Choroid plexus epithelial cell (primary cell): ENCODE measurements at places on chromosomes 7 and 10.

GRCh38 chr7:158854681-158855081 is 1.7 kb upstream of the DYNC2I1 start:
- no peak for DNase-seq

DNA sequence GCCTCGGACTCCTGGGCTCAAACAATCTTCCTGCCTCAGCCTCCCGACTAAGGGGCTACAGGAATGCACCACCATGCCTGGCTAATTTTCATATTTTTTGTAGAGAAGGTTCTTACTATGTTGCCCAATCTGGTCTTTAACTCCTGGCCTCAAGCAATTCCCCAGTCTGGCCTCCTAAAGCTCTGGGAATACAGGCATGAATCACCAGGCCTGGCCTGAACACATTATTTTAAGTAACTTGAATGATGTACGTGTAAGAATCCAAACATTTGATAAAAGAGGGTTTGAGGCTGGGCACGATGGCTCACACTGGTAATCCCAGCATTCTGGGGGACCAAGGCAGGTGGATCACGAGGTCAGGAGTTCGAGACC is 13.0 kb upstream of the BAMBI start:
- peak; percentile 83 for DNase-seq

DNA sequence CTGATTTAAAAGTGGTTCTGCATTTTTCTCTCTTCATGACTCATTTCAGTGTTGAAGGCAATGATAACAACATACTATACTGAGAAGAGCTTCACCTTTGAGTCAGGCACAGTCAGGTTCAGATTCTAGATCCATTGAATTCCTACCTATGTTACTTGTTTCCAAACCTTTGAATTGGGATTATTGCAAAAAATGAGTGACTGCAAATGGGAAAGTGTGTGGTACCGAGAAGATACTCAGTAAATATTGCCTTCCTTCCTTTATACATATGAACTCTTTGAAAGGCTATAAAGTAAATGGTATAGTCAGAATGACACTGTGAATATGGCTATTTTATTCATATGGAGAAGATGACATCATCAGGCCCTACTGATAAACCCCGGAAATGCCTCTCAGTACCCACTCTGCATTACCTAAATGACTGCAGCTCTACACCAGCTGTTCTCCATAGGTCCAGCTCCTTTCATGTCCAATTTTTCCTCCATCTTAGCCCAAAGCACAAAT is 66.7 kb upstream of the FGL2 start:
- peak; percentile 35 for DNase-seq

DNA sequence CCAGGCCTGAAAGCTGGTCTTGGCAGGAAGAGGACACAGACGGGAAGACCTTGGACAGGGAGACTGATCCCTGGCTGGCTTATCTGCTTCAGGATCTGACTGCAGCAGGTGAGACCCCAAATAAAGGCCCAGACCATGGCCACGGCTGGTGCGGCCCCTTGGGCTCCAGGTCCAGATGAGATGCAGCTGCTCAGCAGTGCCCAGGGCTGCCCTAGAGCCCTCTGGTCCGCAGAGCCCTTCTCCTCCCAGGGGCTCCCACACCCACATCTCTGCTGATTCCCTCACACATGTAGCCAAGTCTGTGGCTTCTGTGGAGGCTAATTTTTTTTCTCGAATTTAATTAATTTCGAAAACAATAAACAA is 46.3 kb downstream of the VIPR2 start:
- no peak for DNase-seq

DNA sequence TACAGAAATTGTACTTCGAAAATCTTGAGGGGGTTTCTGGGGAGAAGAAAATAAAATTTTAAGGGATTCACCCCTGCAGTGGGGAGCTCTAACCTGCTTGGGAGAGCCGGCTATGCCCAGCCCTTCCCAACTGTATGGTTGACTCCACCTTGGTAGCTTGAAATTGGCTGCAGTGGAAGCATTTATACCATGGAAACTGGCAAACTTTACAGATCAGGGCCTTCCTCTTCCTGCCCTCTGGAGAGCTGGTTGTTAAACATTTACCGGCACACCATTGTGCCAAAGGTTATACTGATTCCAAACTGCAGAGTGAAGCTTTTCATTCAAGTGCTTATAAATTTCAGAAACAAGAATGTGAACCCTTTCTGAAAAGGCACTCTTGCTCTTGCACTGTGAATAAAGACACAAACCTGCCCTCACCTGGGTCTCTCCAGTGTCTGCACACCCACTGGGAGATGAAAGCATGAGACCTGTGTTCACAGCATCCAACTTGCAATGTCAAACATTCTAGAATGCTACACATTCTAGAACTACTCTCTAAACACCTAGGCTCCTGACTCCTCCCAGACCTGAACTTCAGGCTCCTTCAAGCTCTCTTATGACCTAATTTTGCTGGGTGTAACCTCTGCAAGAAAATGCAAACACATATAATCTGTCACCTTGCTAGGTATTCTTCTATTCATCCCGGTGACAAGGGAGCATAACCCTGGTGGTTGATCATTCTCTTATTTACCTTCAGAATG is 44.7 kb downstream of the ABLIM1 start:
- DNase-seq, result no peak

DNA sequence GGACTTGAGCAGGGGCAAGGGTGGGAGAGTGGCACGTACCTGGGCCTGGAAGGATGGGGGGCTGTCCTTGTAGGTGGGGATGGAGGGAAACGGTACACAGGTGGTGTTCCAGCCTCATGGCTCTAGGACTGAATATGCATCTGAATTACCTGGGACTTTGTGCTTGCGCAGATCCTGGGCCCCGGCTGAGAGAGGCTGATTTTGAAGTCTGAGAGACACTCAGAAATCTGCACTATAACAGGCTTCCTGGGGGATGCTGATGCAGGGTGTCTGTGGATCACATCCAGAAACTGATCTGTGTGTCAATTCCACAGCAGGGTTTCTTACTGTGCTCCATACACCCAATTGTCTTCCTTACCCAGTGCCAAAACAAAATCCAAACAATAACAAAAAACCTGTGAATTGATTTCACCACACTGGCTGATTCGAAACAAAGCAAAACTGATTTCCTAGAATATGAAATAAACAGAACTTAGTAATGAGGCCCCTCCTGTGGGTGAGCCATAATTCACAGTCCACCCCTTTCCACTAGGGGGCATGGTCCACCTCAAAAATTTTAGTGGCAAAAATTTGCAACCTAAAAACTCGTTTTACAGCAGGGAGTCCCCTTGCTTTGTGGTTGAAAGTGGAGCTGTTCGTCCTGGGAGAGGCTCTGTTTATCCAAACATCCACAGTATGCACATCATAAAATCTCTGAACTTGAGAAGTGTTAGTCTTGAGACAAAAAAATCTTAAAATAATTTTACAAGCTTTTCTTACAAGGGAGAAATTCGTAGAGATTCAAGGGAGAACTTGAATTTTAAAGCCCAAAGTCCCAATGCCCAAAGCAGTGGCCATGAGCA is 32.0 kb upstream of the PLEKHA1 start:
- peak; percentile 79 for DNase-seq

GRCh38 chr7:39702133-39702532 is 78.8 kb downstream of the RALA start:
- DNase-seq, result no peak

DNA sequence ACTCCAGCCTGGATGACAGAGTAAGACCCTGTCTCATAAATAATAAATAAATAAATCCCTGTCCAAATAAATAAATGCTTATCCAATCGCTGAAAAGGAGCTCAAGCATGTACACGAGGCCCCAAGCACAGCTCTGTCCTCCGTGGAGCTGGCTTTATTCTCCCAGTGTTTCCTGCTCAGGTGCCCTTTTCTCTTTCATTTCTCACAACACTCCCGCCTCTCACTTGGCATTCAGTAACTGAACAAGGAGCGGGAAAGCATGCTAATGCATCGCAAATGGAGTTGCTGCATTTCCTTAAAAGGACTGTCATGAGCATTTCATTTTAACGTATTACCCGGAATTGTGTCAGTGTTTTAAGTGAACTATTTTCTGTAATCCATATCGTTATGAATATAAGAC is 210.9 kb upstream of the C7orf33 start:
- no peak for DNase-seq

GRCh38 chr10:10865303-10865702 is 152.4 kb upstream of the CELF2 start:
- no peak for DNase-seq

DNA sequence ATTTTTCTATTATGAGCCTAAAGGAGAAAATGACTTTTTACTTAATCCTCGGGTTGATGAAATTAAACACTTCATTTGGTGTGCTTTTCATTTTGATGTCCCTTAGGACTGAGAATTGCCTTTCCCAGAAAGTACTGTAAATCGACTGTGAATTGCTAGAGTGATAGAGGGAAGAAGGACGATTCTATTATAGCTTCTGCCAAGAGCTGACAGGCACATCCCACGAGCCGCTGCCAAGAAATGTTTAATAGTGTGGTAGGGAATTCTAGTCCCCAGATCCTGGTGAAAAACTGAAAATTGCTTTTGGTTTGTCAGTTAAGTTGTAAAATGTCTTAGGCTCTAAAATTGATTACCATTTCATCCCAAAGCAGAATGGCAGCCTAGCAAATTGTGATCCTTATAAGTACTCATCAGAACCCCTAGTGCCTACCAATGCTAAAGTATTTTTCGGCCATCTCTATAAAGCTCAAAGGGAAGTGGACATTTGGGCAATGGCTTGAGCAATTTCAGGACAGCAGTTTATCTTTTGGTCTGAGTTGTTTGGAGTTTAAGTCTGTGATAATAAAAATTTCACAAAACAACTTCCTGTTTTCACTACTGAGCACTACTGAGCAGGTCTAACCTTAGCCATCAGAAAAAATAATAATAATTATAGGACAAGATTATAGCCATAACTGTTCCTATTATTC is 44.6 kb upstream of the HYCC1 start:
- no peak for DNase-seq

- DNase-seq, result no peak
Measured at GRCh38 chr7:136087881-136088280, 110.7 kb upstream of the MTPN start.

DNA sequence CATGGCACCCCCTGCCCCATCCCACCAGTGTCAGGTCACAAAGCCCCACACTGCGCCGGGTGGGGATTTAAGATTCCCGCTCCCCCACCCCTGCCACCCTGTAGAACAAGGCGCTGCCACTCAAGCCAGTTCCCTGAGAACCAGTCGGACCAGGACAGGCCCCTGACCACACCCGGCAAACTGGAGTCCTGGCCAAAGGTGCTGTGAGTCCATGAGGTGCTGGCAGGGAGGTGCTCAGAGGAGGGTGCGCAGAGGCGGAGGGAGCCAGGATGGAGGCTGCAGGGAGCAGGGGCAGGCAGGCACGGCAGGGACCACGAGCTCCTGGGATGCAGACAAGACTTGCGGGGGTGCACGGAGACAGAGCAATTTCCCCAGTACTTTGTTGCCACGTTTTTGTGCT is 19.7 kb upstream of the GDI2 start:
- no peak for DNase-seq

- no peak for DNase-seq
Measured at GRCh38 chr10:20656886-20657285, 240.2 kb downstream of the NEBL start.

GRCh38 chr10:95476469-95477174 is 84.5 kb downstream of the SORBS1 start:
- no peak for DNase-seq

- DNase-seq, result no peak
Measured at GRCh38 chr7:27972276-27972675, 208.3 kb downstream of the JAZF1 start.

DNA sequence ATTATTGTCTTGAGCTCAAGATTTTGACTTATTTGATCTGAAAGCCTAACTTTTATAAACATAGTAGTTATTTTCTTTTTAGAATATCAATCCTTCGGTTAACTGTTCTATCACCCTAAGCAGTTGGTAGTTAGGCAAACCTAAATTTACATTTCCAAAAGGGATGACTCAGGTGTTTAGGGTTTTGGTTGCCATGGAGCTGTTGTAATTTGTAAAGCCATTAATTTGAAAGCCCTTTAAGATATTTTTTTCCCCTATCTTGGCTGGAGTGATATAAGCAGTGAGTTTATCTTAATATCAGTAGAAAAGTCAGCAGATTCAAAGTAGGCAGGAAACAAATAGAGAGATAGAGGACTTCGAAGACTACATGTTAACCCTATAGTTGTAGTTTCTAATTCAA is 1472.6 kb upstream of the CELF2 start:
- no peak for DNase-seq

DNA sequence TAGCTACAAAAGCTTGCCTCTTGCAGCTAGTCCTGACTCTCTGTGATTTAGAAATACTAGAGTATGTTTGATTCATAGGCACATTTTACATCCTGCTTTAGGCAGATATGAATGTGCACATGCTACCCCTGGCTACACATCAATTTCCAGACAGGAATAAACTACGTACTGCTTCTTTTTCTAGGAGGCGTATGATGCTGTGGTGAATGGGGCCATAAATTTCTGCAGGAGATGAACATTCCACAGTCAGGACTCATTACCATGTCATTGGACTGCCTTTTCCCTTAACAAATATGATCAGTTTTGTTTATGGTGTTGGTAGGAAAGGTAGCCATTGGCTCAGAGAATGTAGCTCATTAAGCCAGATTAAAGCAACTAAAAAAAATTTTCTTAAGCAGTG is 50.1 kb upstream of the IFRD1 start:
- peak; percentile 69 for DNase-seq

DNA sequence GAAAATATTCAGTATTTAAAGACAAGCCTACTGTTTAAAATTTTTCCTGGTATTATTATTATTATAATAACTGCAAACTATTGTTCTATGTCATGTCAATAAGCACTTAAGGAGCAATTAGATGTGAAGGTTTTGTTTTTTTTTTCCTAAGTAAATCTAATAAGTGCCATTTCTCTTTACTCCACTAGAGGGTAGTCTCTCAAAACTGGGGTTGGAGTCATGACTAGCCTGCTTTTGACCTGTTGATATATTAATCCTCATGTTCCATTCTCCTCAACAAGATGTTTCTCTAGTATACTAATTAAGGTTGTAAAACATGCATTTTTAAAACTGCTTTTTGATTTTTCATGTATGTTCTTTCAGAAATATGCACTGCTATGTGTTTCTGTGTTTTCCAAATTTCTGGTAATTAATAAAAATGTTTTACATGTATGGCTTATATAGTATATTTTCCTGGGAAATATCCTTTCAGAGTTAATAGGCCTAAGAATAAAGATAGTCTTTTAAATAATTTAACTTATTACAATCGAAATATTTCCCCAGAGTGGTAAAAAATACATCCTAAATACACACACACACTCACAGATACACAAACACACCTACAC is 1.0 kb upstream of the LRRN3 start:
- DNase-seq, result peak; percentile 80

DNA sequence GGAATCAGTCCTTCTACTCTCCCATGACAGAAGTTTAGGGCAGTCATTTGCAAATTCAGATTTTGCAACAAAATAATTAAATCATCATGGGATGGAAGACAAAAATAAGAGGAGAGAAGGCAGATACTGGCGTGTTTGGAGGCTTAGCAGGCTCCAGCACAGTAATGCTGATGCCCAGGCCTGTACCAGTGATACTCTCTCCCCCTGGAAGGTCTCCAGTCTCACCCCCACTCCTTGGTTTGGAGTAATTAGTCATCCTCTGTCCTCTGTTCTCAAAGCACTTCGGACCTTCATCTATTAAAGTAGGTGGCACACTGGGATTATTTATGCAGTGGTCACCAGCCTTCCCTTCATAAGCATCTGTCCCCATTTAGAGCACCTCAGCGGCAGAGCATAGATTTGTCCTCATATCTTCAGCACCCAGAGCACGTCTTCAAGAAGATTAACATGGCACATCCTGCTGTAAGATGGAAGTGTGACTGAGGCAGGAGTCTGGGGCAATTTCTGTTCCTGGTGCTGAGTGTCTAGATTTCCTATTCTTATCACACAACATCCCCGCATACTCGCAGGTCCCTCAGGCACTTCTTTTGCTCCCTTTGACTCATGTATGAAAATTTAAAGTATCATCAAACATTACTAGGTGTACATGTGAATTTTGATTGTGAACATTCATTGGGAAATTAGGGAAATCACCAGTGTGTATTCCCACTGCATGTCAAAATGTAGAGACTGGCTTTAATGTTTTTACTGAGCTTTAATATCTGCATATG is 31.3 kb upstream of the TRIL start:
- no peak for DNase-seq
